ENCODE measurements at places on chromosomes 3 and 15.

GRCh38 chr15:29813009-29813408 is 9.3 kb downstream of the TJP1 start:
- H3K27ac ChIP-seq: no peak overlapping the region
- peaks cover 8% of the 10 kb centered on the region for H3K27me3 ChIP-seq
- H3K4me3 ChIP-seq: no peak overlapping the region

DNA sequence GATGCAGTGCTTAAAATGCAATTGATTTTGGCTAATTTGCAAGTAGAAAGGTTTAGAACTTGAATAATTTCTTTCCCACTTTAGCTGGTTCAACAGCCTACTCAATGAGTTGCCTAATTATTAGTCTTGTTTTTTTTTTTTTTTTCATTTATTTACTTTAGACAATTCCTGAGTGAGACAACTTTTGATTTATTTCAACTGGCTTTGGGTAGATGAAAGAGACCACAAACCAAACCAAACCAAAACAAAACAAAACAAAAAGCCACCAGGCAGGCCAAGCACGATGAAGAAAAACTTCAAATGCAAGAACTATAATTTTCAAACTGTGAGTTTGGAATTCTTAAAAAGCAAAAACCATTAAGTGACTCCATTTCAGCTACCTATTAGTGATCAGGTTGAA is 469.9 kb downstream of the GBE1 start:
- no peak overlapping the region for H3K27ac ChIP-seq
- H3K4me3 ChIP-seq: no peak overlapping the region
- H3K36me3 ChIP-seq: no peaks in the 10 kb centered on the region
- H3K4me1 ChIP-seq: no peaks in the 10 kb centered on the region
- H3K27me3 ChIP-seq: no peaks in the 10 kb centered on the region

DNA sequence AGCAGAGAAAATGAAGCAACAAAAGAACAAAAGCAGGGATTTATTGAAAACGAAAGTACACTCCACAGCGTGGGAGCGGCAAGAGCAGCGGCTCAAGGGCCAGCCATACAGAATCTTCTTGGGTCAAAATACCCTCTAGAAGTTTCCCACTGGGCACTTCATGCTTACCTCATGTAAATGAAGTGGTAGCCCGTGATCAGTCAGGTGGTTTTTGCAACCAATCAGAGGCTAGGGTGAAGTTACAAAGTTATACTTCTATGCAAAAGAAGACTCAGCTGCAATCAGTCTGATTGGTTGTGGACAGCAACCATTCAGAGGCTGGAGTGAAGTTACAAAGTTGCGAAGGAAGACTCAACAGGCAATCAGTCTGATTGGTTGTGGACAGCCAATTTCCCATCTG is 37.8 kb upstream of the TRH start:
- no peaks in the 10 kb centered on the region for H3K27me3 ChIP-seq
- H3K4me3 ChIP-seq: peak overlapping the region; percentile 65
- H3K27ac ChIP-seq: no peak overlapping the region
- DNase-seq: peak; percentile 34
- peaks cover 3% of the 10 kb centered on the region for H3K4me1 ChIP-seq

- no peak for DNase-seq
- H3K4me3 ChIP-seq: no peak overlapping the region
- H3K27ac ChIP-seq: no peak overlapping the region
- H3K4me1 ChIP-seq: no peaks in the 10 kb centered on the region
Measured at GRCh38 chr3:189914799-189915198, 205.9 kb downstream of the P3H2 start.

DNA sequence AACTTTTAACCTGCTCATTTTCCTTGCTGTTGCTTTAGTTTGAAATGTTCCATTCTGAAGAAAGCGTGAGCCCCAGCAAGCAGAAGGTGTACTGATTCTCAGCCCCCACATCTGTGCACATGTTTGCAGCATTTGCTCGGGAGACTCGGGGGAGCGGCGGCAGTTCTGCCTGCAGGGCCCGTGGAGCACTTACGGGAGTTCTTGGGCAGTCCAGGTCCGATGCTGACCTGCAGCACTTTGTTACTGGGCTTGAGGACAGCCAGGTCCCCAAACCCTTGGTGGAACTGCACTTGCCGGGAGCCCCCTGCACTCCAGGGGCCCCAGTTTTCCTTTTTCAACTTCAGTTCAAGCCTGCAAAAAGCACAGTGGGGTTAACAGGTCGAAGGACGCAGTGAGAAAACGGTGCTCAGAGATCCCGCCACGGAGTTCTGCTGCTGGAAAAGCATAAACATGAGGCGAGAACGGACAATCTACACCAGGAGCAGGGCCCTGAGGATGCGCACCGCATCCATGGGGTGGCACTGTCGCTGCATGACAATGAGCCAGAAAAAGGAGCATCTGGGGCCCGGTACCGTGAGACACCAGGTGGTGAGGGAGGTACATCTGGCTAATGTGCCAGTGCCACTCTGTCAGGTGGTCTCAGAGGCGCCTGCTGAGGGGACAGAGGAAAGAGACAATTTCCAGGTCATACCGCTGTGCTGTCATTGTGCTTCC is 45.6 kb upstream of the LDHAL6B start:
- peak; percentile 21 for DNase-seq
- no peaks in the 10 kb centered on the region for H3K27me3 ChIP-seq
- H3K4me3 ChIP-seq: no peak overlapping the region
- no peaks in the 10 kb centered on the region for H3K4me1 ChIP-seq
- H3K27ac ChIP-seq: no peak overlapping the region

- H3K27me3 ChIP-seq: no peaks in the 10 kb centered on the region
- H3K4me3 ChIP-seq: peak within 1 kb of the TSS; percentile 93
- peak; percentile 90 for DNase-seq
- H3K36me3 ChIP-seq: no peaks in the 10 kb centered on the region
- peaks cover 22% of the 10 kb centered on the region for H3K4me1 ChIP-seq
Measured at GRCh38 chr3:14947100-14947885, at the start of gene NR2C2. Gene NR2C2 (plus strand): TSS chr3:14947583. CDS start chr3:15003915, 56,332 bp downstream.

GRCh38 chr3:105598042-105598796 is 231.5 kb downstream of the ALCAM start:
- no peaks in the 10 kb centered on the region for H3K36me3 ChIP-seq
- DNase-seq: no peak
- no peaks in the 10 kb centered on the region for H3K4me1 ChIP-seq
- no peak overlapping the region for H3K4me3 ChIP-seq

- H3K36me3 ChIP-seq: no peaks in the 10 kb centered on the region
- H3K27ac ChIP-seq: no peak overlapping the region
- DNase-seq: no peak
- H3K27me3 ChIP-seq: no peaks in the 10 kb centered on the region
- no peak overlapping the region for H3K4me3 ChIP-seq
Measured at GRCh38 chr15:100005715-100006114, 272.5 kb upstream of the LYSMD4 start.

DNA sequence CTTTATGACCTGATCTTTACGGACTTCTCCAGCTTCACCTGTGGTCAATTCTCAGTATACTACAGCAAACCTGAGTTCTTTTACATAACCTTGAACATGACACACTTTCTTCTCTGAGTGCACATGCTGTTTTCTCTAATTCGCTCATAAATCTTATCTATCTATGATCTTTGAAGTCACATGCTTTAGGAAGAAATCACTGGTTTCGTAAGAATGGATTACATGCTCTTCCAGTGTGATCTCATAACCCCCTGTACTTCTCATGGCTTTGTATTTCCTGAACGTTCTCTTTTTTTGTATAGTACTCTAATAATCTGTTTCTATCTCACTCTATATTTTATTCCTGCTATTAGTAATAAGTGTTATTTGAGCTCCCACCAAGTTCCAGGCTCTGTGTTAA is 1165.2 kb downstream of the TBL1XR1 start:
- no peak for DNase-seq
- no peaks in the 10 kb centered on the region for H3K4me1 ChIP-seq
- no peak overlapping the region for H3K27ac ChIP-seq

DNA sequence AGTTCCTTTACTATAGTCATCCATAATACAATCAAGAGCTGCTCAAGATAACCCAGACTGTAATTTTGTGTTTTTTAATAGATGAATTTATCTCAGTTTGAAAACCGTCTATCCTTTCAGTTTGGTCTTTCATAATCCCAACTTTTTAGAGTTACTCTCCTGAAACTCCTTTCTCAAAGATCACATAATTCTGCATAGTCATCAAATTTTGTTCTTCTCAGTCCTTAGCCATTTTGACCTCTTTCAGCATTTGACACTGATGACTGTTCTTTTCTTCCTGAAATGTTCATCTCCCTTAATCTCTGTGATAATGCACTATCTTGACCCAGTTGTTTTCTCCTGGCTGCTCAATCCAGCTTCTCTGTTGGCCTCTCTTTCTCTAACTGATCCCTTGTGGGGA is 47.5 kb upstream of the RAD51 start:
- no peak overlapping the region for H3K4me3 ChIP-seq
- H3K27me3 ChIP-seq: no peaks in the 10 kb centered on the region
- no peaks in the 10 kb centered on the region for H3K4me1 ChIP-seq
- no peaks in the 10 kb centered on the region for H3K36me3 ChIP-seq

DNA sequence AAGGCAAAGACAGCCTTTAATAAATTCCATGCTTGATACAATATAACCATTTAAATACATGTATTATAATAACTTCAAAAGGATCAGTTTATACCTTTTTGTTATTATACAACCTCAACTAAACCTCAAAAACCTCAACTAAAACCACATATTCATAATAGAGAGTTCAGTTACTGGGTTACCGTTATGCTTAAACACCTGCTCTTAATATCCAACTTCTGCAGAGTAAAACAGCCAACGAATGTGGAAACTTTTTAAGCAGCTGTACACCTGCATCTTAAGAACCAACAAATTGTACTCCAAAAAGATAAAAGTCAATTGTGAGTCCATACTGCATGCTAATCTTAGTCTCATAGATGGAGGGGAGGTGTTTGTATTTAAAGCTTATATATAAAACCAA is 53.5 kb downstream of the TFDP2 start:
- H3K4me1 ChIP-seq: no peaks in the 10 kb centered on the region
- no peaks in the 10 kb centered on the region for H3K36me3 ChIP-seq
- DNase-seq: no peak
- no peak overlapping the region for H3K27ac ChIP-seq
- H3K27me3 ChIP-seq: no peaks in the 10 kb centered on the region
- H3K4me3 ChIP-seq: no peak overlapping the region

- H3K4me1 ChIP-seq: no peaks in the 10 kb centered on the region
- no peak overlapping the region for H3K4me3 ChIP-seq
- no peaks in the 10 kb centered on the region for H3K36me3 ChIP-seq
- no peak overlapping the region for H3K27ac ChIP-seq
- DNase-seq: no peak
- no peaks in the 10 kb centered on the region for H3K27me3 ChIP-seq
Measured at GRCh38 chr15:58203537-58203936, 65.4 kb downstream of the AQP9 start.

DNA sequence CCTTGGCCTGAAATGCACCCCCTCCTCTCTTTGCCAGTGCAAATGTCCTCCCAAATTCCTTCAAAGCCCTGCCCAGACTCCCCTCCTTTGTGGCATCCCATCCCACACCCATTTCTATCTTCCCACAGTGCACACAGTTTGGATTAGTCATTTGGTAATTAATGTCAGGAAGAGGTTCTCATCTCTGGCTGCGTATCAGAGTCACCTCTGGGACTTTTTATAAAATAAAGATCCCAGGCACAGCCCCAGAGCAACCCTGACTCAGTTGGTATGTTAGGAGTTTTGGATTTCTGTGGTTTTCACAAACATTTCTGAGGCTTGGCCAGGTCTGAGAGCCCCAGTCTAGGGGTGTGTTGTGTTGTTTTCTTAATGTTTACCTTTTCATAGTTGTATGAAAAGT is 41.6 kb downstream of the C3orf20 start:
- no peak for DNase-seq
- H3K4me1 ChIP-seq: no peaks in the 10 kb centered on the region
- no peaks in the 10 kb centered on the region for H3K27me3 ChIP-seq
- no peak overlapping the region for H3K27ac ChIP-seq

DNA sequence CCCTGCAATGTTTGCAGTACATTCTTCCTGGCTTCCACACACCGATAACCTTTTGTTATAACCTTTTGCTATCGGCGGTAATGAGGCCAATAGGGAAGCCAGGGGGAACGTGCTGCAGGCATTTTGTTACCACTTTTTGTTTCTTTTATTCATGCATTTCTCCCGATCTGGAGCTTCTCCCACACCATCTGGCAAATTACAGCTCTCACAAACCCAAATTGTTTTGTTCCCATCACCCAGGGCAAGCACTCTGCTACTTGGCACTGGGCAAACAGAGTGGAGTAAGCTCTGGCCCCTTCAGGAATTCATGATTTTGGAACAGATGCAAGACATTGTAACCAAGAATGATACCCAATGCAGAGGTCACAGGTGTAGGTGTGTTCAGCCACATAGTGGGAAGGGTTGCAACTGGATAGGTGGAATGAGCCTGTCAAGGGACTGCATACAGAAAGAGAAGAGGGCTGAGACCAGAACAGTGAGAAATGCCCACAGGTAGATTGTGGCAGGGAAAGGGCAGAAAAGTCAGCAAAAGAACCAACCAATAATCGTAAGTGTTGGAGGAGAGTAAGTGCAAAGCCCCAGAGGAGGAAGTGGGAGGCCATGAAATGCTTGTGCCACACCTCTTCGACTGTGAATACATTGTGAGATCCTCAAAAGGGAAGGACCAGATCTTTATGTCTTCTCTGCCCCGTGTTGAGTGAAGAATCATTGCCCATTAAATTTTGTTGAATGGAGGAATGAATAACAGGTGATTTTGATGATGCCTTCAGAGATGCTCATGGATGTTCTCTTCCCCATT is 45.8 kb downstream of the PARP15 start:
- H3K4me3 ChIP-seq: no peak overlapping the region
- no peak overlapping the region for H3K27ac ChIP-seq
- no peaks in the 10 kb centered on the region for H3K27me3 ChIP-seq
- no peak for DNase-seq

GRCh38 chr3:114584734-114585371 is 291.0 kb downstream of the TIGIT start:
- no peaks in the 10 kb centered on the region for H3K36me3 ChIP-seq
- no peaks in the 10 kb centered on the region for H3K4me1 ChIP-seq
- H3K4me3 ChIP-seq: no peak overlapping the region
- DNase-seq: no peak

GRCh38 chr3:66236281-66236680 is 15.5 kb downstream of the SLC25A26 start:
- H3K27ac ChIP-seq: no peak overlapping the region
- H3K27me3 ChIP-seq: no peaks in the 10 kb centered on the region
- no peak overlapping the region for H3K4me3 ChIP-seq
- H3K36me3 ChIP-seq: peaks cover 20% of the 10 kb centered on the region

DNA sequence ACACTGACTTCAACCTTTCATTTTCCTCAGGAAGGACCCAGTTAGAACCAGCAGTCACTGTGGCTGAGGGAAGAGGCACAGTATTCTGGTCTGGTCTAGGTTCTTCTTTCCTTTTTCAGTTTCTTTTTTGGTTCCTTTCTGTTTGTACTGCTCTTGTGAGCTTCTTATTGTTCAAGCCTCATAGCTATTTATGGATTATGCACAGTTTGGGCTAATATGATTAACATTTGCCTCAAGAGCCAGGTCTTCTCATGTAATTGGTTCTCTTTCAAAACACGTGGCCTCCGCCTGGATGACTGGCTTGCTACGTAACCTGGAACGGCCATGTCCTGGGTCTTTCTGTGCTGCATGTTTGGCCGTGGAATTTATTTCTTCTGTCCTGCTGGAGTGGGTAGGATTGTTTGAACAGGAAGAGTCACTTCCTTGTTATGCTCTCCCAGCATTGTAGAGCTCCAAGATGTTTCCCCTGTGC is 43.3 kb downstream of the RBMS3 start:
- no peaks in the 10 kb centered on the region for H3K36me3 ChIP-seq
- no peaks in the 10 kb centered on the region for H3K27me3 ChIP-seq
- H3K27ac ChIP-seq: no peak overlapping the region
- no peaks in the 10 kb centered on the region for H3K4me1 ChIP-seq
- no peak overlapping the region for H3K4me3 ChIP-seq
